ENCODE measurements at places on chromosomes 2 and 18.
A peak's percentile ranks its signal among the peaks of the same experiment; 100 is the strongest.

- H3K36me3 ChIP-seq: no peaks in the 10 kb centered on the region
- H3K4me3 ChIP-seq: peak overlapping the region; percentile 97
- peak overlapping the region; percentile 99 for H3K27ac ChIP-seq
- peaks cover 26% of the 10 kb centered on the region for H3K4me1 ChIP-seq
Measured at GRCh38 chr2:84972207-84972783, 1.3 kb downstream of the KCMF1 start.

DNA sequence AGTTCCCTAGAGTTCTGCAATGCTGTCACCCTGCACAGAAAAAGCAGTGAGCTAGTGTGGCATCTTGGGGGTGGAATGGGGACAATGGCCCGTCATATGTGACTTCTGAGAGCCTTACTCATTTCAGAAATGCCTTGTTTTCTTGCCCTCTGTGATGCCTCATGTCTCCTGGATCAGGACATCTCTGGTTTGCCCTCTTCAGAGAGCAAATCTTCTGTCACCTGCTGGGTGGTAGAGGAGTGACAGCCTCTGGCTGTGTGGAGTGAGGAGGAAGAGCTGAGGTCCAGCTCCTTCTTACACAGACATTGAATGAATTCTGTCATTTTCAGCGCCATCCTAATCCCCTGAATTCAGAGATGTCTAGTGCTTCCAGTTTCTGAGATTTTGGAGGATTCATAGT, 55.6 kb upstream of the PHLPP1 start:
- H3K27me3 ChIP-seq: no peaks in the 10 kb centered on the region
- H3K4me3 ChIP-seq: no peak overlapping the region
- no peaks in the 10 kb centered on the region for H3K36me3 ChIP-seq
- no peak for DNase-seq
- H3K27ac ChIP-seq: no peak overlapping the region

GRCh38 chr2:60888853-60889252, 7.5 kb downstream of the REL start:
- no peak overlapping the region for H3K27ac ChIP-seq
- H3K4me1 ChIP-seq: peaks cover 29% of the 10 kb centered on the region
- DNase-seq: no peak
- no peaks in the 10 kb centered on the region for H3K27me3 ChIP-seq
- H3K36me3 ChIP-seq: peaks cover 12% of the 10 kb centered on the region

DNA sequence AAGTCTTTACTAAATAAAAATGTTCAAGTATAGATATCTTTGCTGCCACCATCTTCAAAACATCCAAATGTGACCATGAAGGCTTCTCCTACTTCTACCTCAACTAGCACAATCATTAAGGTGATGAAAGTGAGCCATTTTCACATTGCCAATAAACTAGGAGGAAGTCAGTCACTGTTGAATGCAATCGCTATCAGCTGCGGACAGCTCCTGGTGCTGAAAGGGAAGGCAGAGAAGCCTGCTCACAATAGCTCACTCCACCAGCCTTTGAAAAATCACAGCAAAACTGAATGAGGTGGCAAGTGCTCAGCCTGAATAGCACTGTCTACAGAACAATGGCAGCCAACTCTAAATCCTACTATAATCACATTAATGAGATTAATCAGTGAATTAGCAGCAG, 2.2 kb downstream of the MYT1L start:
- H3K36me3 ChIP-seq: no peaks in the 10 kb centered on the region
- no peaks in the 10 kb centered on the region for H3K4me1 ChIP-seq
- DNase-seq: no peak
- no peaks in the 10 kb centered on the region for H3K27me3 ChIP-seq
- H3K27ac ChIP-seq: no peak overlapping the region
- no peak overlapping the region for H3K4me3 ChIP-seq

DNA sequence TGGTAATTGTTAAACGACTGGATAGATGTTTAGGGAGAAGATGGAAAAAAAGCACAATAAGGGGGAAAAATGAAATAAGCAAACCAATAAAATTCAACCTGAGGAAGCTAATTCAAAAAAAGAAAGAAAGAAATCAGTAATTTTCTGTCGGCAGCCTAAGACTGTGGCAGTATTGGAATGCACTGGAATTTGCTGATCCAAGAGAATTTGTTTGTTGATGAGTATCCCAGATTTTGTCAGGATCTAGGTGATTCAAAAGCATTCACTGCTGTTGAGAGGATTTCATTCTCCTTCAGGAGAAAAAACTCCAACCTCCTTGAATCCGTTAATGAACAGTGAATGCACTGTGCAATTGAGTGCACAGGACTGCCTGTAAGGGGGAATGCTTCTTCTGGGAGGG, 546.7 kb downstream of the CNTNAP5 start:
- H3K4me1 ChIP-seq: no peaks in the 10 kb centered on the region
- H3K4me3 ChIP-seq: no peak overlapping the region
- no peaks in the 10 kb centered on the region for H3K27me3 ChIP-seq

DNA sequence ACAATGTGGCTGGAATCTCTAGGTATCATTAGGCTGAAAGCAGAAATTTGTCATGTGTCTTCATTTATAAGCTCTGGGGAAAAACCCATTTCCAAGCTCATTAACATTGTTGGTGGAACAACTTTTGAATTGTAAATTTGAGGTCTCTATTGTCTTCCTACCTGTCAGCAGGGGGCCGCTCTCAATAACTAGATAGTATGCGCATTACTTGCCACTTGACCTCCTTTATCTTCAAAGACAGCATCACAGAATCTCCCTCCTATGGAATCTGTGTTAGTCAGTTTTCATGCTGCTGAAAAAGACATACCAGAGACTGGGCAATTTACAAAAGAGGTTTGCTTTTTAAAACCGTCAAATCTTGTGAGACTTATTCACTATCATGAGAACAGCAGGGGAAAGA, 223.1 kb downstream of the CALCRL start:
- no peak overlapping the region for H3K27ac ChIP-seq
- H3K27me3 ChIP-seq: no peaks in the 10 kb centered on the region
- H3K4me1 ChIP-seq: no peaks in the 10 kb centered on the region
- no peaks in the 10 kb centered on the region for H3K36me3 ChIP-seq
- DNase-seq: no peak

GRCh38 chr2:177573120-177573519, 180.5 kb downstream of the AGPS start:
- no peak overlapping the region for H3K4me3 ChIP-seq
- no peaks in the 10 kb centered on the region for H3K4me1 ChIP-seq
- no peak overlapping the region for H3K27ac ChIP-seq
- no peak for DNase-seq
- no peaks in the 10 kb centered on the region for H3K36me3 ChIP-seq

DNA sequence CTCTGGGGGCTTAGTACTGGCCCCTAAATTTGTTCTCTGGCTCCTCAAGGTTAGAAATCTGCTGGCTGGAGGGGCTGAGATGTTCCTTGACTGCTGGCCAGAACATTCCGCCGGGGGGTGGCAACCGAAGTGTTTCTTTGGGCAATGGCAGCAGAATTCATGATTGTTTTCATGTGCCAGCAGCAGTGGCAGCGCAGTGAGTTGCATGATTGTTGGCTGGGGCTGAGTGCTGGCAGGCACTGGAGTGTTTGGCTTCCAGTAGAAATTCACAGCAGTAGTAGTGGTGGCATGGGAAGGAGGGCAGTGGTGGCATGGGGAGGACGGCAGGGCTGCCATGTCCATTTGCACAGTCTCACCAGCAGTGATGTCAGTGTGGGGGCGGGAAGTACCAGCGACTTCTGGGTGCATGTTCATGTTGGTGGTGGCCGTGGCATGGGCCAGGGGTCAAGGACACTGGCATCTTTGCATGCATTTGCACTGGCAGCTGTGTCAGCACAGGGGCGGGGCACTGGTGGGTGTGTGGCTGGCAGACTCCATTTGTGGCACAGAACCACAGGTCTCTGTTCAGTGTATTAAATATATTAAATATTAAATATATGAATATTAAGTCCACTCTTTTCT, 130.6 kb upstream of the CDH7 start:
- H3K27me3 ChIP-seq: no peaks in the 10 kb centered on the region
- no peak for DNase-seq
- H3K36me3 ChIP-seq: no peaks in the 10 kb centered on the region
- H3K4me3 ChIP-seq: no peak overlapping the region
- H3K27ac ChIP-seq: no peak overlapping the region

- DNase-seq: no peak
- no peak overlapping the region for H3K27ac ChIP-seq
- H3K4me1 ChIP-seq: no peaks in the 10 kb centered on the region
- no peaks in the 10 kb centered on the region for H3K27me3 ChIP-seq
- no peak overlapping the region for H3K4me3 ChIP-seq
Measured at GRCh38 chr2:45834372-45834771, 182.9 kb downstream of the PRKCE start.

DNA sequence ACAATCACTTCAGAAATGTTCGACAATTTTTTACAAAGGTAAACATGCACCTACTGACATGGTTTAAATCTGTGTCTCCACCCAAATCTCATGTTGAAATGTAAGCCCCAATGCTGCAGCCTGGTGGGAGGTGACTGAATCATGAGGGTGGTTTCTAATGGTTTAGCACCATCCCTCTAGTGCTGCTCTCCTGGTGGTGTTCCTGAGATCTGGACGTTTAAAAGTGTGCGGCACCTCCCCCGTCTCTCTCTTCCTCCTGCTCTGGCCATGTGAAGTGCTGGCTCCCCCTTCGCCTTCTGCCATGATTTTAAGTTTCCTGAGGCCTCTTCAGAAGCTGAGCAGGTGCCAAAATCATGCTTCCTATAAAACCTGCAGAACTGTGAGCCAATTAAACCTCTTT, 28.3 kb downstream of the MAP3K2 start:
- H3K27ac ChIP-seq: no peak overlapping the region
- H3K27me3 ChIP-seq: no peaks in the 10 kb centered on the region
- H3K4me1 ChIP-seq: no peaks in the 10 kb centered on the region
- no peaks in the 10 kb centered on the region for H3K36me3 ChIP-seq
- DNase-seq: no peak

- no peaks in the 10 kb centered on the region for H3K36me3 ChIP-seq
- no peak overlapping the region for H3K4me3 ChIP-seq
- no peak for DNase-seq
- no peaks in the 10 kb centered on the region for H3K4me1 ChIP-seq
- no peaks in the 10 kb centered on the region for H3K27me3 ChIP-seq
Measured at GRCh38 chr2:154375579-154375931, 322.9 kb upstream of the KCNJ3 start.

GRCh38 chr2:113175736-113176695, 2.2 kb downstream of the PSD4 start:
- peak overlapping the region; percentile 81 for H3K27ac ChIP-seq
- peak overlapping the region; percentile 40 for H3K4me3 ChIP-seq
- H3K36me3 ChIP-seq: no peaks in the 10 kb centered on the region
- no peaks in the 10 kb centered on the region for H3K4me1 ChIP-seq

GRCh38 chr2:3535794-3536681, 16.7 kb upstream of the ADI1 start:
- no peaks in the 10 kb centered on the region for H3K36me3 ChIP-seq
- H3K27ac ChIP-seq: peak overlapping the region; percentile 87
- peaks cover 22% of the 10 kb centered on the region for H3K4me1 ChIP-seq
